ENCODE measurements at places on chromosomes 11 and 22.

GRCh38 chr11:90661233-90661632, 438.4 kb upstream of the CHORDC1 start:
- DNase-seq: no peak

DNA sequence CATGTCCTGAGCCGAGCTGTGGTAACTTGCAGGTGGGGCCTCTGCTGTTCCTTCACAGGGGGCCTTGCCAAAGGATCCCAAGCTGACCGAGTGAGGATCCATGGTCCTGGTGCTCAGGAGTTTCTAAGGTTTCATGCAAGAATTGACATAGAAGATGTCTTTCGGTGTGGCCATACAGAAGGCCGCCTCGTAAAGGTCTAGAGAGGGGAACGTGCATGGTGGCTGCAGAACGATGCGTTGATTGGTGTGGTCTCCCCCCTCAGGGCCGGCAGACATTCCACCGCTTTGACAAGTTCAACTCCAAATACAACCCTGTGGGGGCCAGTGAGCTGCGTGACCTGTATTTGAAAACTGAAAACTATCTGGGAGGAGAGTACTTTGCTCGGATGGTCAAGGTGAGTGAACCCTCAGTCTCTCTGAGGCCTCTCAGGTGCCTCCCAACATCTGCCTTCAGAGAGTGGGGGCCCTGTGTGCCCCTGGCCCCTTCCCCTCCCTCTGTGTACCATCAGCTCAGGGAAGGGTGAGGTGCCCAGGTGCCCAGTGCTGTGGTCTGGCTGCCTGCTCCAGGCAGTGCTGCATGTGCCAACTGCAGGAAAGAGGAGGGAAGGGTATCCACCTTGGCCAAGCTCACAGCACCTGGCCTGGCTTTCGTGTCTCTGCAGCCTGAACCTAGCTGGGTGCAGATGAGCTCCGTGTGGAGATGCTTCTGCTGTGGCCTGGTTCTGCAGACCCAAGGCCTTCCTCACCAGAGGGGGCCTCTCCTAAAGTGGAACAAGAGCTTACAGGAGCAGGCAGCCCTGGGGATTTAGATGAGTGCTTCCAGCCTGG, 39.8 kb downstream of the AMPD3 start:
- DNase-seq: no peak

- no peak for DNase-seq
These were observed 10.1 kb downstream of the SHISA8 start for GRCh38 chr22:41904450-41905410.

GRCh38 chr11:58912124-58912523, 27.2 kb upstream of the GLYATL1 start:
- DNase-seq: no peak

- DNase-seq: no peak
These were observed 17.9 kb upstream of the TPH1 start for GRCh38 chr11:18063862-18064434.

- DNase-seq: no peak
These were observed 30.5 kb downstream of the LARGE1 start for GRCh38 chr22:33889748-33890147.

GRCh38 chr11:69387409-69387885, 93.5 kb downstream of the MYEOV start:
- DNase-seq: no peak
